ENCODE measurements at places on chromosomes 11 and 22. TPM values are rescaled to one million over a fixed set of nuclear protein-coding genes. Genes with fewer than 3 reads are reported as not detected.
A peak's percentile ranks its signal among the peaks of the same experiment; 100 is the strongest.

DNA sequence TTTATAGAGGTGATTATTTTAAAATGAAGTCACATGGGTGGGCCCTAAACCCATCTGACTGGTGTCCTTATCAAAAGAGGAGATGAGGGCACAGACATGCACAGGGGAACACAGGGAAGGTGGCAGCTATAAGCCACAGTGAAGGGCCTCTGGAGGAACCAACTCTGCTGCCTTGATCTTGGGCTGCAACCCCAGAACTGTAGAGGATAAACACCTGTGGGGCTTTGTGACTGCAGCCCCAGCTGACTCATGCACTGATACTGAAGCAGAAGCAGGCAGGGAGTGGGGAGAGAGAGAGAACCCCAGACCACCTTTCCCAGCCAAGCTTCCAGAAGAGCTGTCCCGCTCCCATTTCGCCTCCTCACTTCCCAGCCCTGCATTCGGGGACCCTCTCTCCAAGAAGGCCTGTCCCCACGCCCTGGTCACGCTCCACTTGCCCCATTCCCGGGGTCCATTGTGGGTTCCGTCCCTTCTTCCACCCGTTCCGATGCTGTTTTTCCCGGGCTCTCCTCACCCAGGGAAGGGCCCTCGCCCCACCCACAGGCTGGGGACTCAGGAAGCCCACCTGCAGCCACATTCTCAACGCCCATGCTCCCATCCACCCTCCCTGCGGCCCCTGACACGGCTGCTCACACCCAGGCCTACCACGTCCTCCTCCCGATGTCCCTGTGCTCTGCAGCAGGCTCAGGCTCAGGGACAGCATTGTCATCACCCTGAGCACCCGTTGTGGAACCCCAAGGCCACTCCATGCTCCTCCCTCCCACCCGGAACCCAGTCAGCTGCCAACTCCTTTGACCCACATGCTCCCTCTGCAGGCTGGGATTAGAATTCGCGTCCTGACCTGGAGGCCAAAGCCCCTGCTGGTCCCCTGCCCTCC is 90.8 kb upstream of the SHANK2 start:
- DNase-seq = peak; percentile 16

Gene OR51B5
- 0.81 TPM for polyA plus RNA-seq

DNA sequence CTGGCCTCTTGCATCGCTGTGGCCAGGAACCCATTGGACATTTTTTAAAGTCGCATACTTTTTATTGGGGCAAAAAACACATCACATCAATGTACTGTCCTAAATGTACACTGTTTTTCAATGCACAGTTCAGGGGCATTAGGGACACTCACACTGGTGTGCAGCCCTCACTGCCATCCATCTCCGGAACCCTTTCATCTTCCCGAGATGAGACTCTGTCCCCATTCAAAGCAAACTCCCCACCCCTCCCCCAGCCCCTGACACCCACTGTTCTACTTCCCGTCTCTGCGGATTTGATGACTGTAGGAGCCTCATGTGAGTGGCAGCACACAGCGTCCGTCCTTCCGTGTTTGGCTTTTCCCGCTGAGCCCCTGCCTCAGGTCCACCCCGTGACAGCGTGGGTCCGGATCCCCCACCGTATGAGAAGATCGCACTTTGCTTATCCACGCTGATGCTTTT is 41.8 kb upstream of the TH start:
- no peak for DNase-seq

GRCh38 chr11:10580623-10581022 is 12.2 kb upstream of the LYVE1 start:
- no peak for DNase-seq

Gene ADM
- polyA plus RNA-seq = 9.0 TPM

Gene SYT8
- 0.14 TPM for polyA plus RNA-seq

DNA sequence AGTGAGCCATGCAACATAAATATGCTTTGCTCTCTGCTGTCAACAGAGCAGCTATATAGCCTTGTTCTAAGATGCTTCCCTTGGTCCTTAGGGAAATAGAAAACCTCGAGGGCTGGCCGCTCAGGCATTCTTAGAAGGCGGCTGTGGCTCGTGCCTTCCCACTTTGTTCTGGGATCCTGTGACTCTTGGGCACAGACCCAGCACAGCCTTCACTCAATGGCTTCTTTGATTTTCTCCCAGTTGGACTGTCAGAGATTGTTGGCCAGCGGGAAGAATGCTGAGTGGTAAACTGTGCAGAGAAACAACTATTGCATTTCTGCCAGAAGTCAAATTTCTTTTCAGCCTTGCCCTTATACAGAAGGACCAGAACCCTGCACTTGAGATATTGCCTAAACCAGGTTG is 9.5 kb upstream of the MICAL2 start:
- no peak for DNase-seq

DNA sequence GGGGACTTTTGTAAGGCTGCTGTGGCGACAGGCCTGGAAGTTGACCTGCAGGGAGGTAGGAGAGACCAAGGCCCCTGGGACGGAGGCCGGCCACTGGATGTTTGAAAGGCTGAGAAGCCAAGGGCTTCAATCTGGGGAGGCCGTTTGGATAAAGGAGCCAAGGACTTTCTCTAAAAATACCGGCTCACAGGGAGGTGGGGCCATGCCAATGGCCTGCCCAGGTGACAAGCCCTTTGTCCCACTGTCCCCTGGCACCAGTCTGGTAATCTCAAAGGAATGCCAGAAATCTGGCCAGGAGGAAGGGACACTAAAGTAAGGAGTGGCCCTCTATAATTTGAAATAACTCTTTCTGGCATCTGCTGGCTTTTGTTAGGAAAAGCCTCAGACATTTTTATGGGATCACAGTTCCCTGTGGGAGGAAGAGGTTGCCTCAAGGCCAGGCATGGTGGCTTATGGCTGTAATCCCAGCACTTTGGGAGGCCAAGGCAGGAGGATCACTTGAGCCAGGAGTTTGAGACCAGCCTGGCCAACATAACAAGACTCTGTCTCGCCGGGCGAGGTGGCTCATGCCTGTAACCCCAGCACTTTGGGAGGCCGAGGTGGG is 1.9 kb upstream of the CHKA start:
- no peak for DNase-seq

DNA sequence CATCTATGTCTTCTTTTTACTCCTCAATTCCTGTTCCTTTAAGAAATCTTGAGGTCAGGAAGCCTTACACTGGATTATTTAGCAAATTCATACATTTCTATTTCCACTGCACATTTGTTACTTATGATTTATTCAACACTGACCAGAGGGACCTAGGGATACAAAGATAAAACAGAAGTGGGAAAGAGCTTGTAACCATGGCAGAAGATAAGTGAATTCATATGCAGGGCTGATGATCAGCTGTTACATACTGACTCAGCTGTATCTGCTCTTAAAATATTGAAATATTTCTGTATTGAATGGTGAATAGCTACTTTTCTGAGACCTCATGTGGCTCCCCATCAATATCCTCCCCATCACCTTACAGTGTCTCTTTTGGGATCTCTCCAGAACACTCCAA is 25.2 kb downstream of the HORMAD2 start:
- DNase-seq = no peak

- DNase-seq = no peak
These were observed 154.4 kb downstream of the SBF2 start for GRCh38 chr11:10139656-10140055.

Gene PHOX2A
- polyA plus RNA-seq = not detected

DNA sequence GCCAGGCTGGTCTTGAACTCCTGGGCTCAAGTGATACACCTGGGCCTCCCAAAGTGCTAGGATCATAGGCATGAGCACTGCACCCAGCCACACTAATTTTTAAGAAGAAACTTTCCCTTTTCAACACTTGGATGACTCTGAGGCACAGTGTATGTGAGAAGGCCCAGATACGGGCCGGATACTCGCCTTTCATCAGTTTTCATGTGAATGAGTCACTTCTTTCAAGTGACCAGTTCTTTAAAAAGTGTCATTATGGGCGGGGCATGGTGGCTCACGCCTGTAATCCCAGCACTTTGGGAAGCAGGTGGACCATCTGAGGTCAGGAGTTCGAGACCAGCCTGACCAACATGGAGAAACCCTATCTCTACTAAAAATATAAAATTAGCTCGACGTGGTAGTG is 120.8 kb downstream of the CTTN start:
- no peak for DNase-seq

DNA sequence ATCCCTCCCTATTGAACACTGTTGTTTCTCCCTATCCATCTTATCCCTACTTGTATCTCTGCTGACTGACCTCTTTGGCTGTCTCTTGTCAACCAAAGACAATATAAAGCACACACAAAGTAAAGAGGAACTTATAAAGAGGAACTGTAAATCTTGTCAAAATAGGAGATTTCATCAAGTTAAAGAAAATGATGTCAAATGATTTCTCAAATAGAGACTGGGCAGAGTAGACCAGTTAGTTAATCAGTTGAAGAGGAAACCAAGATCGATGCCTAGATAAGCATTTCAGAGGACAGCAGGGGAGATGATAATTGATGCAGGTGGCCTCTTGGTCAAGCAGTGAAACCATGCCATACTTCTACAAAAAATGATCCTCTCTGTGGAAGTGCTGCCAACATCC is 22.7 kb downstream of the KCNQ1OT1 start:
- no peak for DNase-seq

GRCh38 chr11:57516061-57516443 is 550 bp upstream of the SLC43A1 start:
- DNase-seq = no peak

DNA sequence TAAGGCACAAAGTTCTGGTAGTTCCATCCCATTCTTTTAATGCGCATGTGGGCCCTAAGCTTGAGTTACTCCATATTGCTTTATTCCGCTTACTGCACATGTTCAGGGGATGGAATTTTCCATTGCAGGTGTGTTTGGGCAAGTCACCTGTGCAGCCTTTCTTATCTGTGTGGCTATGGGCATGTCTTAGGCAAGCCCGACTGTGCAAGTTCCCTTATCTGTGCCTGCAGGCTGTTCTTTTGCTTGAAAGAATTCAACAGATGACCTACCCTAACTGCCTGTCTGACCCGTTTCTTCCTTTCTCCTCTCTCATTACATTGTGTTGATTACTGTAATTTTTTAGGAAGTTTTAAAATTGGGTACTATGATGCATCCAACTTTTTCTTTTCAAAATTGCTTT is 363.6 kb downstream of the TTC28 start:
- DNase-seq = no peak

- DNase-seq = no peak
These were observed 24.4 kb downstream of the GRAP2 start for GRCh38 chr22:39925273-39925672.

GRCh38 chr11:17798253-17798652 is 63.7 kb downstream of the KCNC1 start:
- no peak for DNase-seq

- DNase-seq = no peak
These were observed 34.9 kb upstream of the PCF11 start for GRCh38 chr11:83122050-83122449.

GRCh38 chr22:20173246-20173645 is 22.4 kb upstream of the CCDC188 start:
- no peak for DNase-seq

DNA sequence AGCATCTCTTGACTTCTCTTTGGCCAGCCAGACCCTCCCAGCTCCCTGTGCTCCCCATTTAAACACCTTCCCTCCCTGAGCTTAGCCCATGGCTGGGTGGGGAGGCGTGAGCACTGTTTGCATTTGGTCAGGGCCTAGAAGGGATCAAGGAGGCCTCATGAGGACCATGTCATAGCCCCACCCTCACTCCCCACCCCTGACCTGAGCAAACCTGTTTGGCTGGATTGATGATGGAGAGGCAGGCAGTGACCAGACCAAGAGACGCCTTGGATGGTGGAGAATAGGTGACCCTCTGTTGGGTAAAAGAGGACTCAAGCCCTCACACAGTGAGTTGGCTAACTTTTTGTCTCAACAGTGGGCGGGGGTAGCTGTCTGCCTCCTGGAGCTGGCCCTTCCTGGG is 49.9 kb downstream of the ST3GAL4 start:
- no peak for DNase-seq

GRCh38 chr11:78239781-78240180 is 51.1 kb downstream of the USP35 start:
- DNase-seq = no peak

DNA sequence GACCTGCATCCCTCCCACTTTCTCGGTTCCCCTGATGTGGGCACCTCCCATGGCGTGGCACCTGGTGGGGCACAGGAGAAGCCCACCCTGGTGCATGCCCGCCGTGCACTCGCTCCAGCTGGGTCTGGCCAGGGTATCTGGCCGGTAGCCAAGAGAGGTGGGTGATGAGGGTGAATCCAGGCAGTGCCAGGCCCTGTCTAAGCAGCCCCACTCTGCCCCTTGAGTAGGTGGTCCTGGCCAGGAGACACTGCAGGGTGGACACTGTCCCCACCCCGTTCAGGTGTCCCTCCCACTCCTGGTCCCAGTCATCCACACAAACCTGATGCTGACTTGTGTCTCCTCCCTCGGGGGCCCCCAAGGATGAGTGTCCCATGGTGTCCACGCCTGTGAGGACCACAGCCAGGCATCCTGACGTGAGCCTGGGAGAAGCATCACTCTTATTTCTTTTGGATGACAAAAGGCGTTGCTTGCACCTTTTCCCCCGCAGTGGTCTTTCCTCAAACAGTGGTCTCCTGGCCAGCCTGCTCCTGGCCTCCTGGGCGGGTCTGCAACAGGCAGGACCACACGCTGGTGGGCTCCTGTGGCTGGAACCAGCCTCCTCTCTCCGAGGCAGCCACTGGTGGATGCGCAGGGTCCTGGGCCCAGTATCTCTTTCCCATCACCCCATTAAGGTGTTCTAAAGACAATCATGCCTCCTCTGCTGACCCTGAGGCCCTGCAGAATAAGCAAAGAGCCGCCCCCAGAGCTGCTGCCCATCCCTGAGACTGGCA is 922.3 kb downstream of the BRD1 start:
- DNase-seq = no peak

GRCh38 chr11:24060125-24060524 is 436.7 kb upstream of the LUZP2 start:
- DNase-seq = no peak

DNA sequence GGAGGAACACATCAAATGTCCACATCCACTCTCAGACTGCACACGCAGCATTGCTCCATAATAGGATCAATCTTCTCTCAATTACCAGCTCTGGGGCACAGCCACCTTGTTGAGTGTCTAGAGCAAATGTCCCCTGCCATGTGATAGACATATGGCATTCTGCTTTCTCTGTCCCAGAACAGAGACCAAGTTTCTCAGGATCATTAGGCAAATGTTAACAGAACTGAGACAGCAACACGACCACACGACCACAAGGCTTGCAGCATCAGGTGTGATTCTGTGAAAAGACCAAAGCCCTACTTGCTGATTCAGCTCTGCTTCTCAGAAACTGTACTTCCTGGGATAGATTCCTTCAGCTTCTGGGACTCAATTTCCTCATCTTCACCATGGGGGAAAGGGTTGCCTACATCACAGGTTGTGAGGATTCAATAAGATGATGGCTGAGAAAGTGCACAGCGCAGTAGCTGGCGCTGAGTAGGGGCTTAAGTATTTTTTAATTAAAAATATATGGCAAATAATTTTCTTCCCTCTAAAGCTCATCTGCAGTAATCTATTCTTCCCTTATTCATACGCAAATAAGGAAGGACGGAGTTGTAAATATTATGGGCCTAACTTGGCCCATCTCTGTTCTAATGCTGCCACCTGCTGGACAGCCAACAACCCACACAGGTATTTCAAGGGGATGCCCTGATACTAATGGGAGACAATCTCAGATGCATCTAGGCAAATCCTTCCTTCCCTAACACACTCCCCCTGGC is 54.3 kb upstream of the USP47 start:
- DNase-seq = peak; percentile 21
